ENCODE measurements at places on chromosomes 16 and 17.

GRCh38 chr17:73686126-73686525, 41.9 kb upstream of the SDK2 start:
- DNase-seq = no peak

DNA sequence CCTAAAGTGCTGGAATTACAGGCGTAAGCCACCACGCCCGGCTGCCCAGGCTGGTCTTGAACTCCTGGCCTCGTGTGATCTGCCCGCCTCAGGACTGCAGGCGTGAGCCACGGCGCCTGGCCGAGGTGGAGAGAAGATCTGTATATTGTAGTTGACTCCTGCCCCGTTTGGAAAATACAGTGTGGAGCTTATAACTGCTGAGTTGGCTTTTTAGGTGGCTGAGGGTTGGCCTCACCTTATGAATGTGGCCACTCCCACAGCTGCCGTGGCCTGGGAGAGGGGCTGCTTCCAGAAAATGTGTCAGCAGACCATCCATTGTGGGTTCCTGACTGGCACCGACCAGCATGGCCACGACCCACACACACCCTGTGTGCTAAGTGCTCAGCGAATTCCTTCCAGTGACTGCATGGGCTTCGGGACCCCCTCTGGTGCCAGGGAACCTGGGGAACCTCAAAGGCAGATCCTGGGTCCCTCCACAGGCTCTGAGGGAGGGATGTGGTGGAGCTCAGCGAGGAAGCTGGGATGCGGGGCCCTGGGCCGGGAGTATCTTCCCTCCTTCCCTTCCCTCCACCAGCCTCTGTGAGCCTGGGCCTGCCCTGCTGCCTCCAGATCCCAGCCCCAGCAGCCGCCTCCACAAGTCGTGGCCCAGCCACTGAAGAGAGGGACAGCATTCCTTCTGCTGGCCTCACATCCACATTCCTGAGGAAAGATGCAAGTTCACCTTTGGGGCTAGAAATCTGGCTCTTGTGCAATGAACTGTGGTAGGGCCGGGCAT, 10.9 kb upstream of the RAB11FIP3 start:
- DNase-seq = no peak

DNA sequence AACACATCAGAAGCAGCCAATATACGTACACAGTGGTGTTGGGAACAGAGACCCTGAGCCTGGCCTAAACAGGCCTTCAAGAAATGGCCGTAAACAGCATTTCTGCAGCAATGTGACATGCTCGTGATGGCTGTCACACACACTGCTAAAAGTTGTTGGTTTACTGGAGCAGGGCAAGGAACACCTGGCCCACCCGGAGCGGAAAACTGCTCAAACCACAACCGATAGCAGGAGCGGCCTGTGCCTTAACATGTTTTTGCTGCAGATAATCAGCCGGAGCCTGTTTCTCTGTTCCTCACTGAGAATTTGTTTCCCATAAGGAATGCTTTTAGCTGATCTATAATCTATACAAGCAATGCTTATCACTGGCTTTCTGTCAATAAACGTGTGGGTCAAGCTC, 6.0 kb upstream of the DPEP1 start:
- DNase-seq = no peak

DNA sequence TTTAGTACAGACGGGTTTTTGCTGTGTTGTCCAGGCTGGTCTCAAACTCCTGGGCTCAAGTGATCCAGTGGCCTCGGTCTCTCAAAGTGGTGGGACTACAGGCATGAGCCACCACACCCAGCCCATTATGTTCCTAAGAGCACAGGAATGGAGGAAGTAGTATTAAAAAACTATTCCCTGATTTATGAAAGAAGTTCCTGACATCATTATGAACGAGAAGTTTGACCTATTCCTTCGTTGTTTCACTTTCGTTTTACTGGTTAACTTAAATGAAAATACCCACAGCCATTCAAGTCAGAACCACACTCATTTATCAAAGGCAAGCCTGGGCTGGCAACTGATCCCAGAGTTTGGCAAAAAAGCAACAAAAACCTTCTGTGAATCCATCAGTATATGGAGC, 13.5 kb upstream of the CBX4 start:
- no peak for DNase-seq

- DNase-seq = no peak
Measured at GRCh38 chr16:74451951-74452758, 30.9 kb upstream of the CLEC18B start.

DNA sequence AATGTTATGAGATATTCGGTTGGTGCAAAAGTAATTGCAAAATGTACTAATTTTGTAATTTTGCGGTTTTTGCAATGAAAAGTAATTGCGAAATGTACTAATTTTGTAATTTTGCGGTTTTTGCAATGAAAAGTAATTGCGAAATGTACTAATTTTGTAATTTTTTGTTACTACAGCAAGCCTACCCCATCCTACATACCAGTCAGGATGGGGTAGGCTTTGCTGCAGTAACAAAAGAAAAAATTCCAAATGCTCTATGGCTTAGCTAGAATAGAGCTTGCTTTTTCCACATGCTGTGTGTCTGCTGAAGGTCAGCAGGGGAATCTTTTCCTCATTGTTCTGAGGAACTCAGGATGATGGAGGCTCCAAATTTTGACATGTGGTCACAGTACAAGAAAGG, 83.3 kb upstream of the GPRC5B start:
- no peak for DNase-seq

DNA sequence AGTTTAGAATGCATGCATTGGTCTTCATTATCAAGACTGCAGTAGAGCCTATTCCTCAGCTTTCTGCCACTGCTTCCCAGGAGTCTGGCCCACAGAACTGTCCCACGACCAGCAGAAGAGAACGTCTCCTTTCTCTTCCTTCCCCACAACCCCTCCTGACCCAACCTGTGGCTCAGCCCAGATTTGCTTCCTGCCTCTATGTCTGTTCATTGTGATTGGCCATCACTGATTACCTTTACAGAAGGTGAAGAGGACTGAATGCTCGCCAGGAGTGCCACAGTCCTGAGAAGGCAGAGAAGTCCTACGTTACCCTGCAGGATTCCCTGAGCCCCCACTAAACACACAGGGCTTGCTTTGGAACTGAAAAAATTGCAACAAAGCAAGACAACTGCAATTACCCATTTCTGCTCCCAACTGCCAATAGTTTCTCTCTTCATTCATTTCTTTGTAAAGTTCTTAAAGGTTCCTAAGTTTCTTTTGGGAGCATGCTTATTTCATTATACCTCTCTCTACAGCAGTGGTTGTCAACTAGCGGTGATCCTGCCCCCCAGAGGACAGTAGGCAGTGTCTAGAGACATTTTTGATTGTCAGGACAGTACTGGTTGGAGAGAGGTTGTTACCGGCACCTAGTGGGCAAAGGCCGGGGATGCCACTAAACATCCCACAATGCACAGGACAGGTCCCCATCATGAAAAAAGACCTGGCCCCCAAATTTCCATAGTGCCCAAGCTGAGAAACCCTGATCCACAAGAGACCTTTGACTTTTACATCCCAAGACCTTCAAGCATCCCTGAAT, 4.5 kb upstream of the NAT9 start:
- no peak for DNase-seq

GRCh38 chr16:57192720-57193486, 6.8 kb downstream of the RSPRY1 start:
- no peak for DNase-seq

- no peak for DNase-seq
Measured at GRCh38 chr16:88069397-88070168, 118.3 kb downstream of the BANP start.

GRCh38 chr16:11852092-11852809, 909 bp upstream of the RSL1D1 start:
- DNase-seq = no peak

- DNase-seq = no peak
Measured at GRCh38 chr17:82793974-82794630, 42.2 kb downstream of the TBCD start.

All from RWPE2 (cell line).